ENCODE measurements at places on chromosomes 12 and 14.
A peak's percentile ranks its signal among the peaks of the same experiment; 100 is the strongest.

DNA sequence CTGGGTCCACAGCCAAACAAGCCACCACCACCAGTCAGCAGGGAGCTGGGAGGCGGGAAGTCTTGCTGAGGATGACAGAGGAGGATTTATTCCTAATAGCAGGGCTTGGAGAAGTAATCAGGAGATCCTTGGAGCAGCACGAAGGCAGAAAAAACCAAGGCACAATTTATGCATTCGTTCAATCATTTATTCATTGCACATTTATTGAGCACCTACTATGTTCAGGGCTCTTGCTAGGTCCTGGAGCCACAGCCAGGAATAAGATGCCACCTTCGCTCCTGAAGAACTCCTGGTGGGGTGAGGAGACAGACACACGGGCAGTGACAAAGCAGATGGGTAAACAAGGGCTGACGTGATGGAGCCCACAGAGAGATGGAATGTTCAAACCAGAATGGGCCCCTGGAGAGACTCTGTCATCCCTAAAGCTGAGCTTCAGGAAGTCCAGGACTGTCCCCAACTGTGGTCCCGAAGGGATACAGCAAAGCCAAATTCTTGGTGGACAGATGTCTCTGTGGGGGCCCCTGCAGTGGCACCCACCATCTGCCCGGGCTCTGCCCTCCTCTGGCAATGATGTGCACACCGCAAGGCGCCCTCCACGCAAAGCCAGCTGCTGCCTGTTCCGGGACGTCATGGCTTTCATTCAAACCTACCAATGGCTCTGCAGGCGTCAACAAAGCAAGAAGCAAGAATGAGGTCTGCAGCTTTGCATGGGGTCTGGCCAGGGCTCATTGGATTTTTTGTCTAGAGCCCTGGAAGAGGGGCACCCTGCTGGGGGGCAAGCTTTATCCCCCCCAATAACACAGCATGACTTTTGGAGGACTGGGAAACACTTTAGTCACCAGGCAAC lies 3.0 kb upstream of the TESC start:
- no peak for DNase-seq

DNA sequence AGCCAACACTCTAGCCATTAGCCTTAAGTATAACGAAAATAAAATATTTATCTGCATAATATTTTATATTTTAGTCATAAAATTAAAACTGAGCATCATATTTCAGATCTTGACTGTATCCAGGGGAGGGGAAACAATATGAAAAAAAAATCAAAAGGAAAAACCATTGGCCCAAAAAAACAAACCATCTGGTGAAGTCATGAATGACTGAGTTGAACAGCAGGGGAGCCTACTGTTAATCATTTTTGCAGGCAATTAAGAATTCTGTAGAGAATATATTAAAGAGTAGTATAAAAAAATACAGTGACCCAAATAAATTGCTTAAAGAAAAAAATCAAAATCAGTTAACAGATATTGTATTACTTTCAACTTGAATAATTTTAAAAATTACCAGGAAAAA lies 224.8 kb downstream of the C12orf50 start:
- no peak for DNase-seq

- no peak for DNase-seq
Measured at GRCh38 chr12:32541754-32542374, 137.2 kb upstream of the DNM1L start.

DNA sequence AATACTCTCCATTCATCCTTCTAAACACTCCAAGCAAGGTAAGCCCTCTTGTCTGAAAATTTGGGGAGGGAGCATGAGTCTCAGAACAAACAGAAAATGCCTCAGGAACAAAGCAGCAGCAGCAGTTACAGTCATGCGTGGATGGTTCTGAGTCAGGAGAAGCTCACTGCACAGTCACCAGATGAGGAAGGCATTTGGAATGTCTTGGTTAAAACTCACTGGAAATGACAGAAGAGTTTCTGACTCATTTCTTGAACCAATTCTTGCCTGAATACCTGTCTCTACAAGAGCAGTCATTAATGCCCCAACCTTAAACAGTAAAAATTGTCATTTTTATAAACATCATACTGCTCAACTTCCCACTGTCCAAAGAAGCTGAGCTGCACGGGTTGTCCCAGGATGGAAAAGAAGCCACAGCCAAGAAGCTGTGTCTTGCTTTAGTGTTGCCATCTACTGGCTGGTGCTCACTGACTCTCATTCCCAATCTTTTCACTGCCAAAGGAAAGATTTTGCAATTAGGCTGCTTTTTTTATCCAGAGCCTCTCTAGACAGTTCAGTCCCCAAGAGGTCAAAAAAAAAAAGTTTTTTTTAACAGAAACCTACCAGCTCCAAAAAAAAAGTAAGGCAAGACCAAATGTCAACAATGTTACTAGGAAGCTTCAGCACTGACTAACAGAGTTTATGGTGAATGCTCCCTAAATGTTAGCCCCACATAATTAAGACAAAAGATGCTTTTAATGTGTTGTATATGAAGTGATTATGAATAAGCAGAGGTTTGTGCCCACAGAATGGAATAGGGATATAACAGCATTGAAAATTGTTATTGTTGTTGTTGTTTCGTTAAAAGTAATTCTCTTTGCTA lies 40.4 kb downstream of the KICS2 start:
- DNase-seq, result peak; percentile 52

GRCh38 chr14:98953551-98954348 lies 318.2 kb downstream of the BCL11B start:
- peak; percentile 38 for DNase-seq

DNA sequence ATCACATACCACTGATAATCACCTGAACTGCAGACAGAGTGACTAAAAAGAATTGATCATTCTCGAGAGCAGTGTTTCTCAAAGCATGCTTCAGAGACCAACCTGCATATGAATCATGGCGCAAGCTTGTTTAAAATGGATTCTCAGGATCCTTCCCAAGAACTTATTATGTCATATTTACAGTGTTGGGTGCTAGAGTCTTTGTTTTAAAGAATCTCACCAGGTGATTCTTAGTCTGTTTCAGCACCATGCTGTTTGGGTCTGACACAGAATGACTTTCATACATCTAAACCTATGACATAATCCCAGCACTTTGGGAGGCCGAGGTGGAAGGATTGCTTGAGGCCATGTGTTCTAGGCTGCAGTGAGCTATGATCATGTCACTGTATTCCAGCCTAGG lies 31.3 kb upstream of the SSPN start:
- no peak for DNase-seq

DNA sequence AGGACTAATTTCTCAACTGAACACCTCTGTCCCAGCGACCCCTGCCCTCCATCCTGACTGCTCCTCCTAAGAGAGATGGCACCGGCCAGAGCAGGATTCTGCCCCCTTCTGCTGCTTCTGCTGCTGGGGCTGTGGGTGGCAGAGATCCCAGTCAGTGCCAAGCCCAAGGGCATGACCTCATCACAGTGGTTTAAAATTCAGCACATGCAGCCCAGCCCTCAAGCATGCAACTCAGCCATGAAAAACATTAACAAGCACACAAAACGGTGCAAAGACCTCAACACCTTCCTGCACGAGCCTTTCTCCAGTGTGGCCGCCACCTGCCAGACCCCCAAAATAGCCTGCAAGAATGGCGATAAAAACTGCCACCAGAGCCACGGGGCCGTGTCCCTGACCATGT lies 756 bp downstream of the RNASE7 start:
- no peak for DNase-seq

DNA sequence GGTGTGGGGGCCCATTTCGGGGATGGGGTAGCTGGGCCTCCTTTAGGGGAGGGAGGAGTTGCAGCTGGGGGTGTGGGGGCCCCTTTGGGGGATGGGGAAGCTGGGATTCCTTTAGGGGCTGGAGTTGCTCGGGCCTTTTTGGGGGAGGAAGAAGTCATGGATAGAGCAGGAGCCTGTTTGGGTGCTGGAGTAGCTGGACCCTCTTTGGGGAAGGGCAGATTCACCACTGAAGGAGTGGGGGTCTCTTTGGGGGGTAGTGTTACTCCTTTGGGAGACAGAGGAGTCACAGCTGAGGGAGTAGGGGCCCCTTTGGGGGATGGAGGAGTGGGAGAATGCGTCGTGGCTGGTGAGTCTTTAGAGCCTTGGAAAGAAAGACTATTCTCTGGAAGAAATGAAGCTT lies 6.5 kb downstream of the NACA start:
- no peak for DNase-seq

GRCh38 chr12:10469701-10470100 lies 16.5 kb upstream of the KLRC1 start:
- no peak for DNase-seq

DNA sequence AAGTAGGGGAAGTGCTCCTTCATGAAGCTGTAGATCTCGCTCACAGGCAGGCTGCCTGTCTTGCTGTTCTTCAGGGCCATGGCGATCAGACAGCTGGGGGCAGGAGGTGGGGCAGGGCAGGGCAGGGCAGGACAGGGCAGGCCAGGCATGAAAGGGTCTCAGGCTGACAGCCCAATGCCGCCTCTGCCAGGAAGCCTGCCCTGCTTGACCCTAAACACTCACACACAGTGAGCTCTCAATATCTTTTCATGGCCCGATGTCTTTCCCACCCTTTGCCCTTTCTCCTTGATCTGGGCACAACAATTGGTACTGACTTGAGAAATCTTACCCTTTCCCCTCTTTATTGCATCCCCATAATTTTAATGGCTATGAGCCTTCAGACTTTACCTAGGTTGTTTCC lies 22.4 kb downstream of the FOXN4 start:
- DNase-seq, result no peak

- no peak for DNase-seq
Measured at GRCh38 chr12:110246636-110247339, 34.3 kb upstream of the ATP2A2 start.

GRCh38 chr14:56686416-56686815 lies 106.8 kb downstream of the TMEM260 start:
- no peak for DNase-seq

GRCh38 chr12:70964867-70965510 lies 44.5 kb upstream of the PTPRR start:
- no peak for DNase-seq

- no peak for DNase-seq
Measured at GRCh38 chr14:104341532-104342434, 203.4 kb downstream of the KIF26A start.

GRCh38 chr12:102957339-102958050 lies at the start of gene ASCL1:
ASCL1 (plus strand) TSS chr12:102957674; CDS start chr12:102958245, 571 bp downstream.
- DNase-seq, result no peak

- DNase-seq, result no peak
Measured at GRCh38 chr14:74946659-74947281, 8.6 kb downstream of the PGF start.

Data from thoracic aorta (tissue), 2 donors.